Posterior cingulate gyrus (tissue), 11 donors: ENCODE measurements at places on chromosomes 3 and 15.

DNA sequence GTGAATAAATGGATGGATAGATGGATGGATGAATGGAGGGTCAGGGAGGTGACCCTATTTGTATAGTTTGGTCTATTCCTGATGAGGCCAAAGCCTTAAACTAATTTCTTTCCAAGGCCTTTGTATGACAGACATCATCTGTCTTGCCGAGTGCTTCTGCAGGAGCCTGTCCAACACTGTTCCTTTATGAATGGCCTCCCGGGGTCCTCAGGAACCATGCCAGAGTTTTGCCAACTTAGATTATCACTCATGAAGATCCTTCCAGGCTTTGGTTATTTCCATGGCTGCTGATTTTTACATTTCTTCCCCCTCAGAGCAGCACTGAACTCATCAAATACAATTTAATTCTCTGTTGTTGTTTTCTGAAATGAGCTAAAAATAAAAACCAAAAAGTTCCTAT is 133.0 kb upstream of the SOX2 start:
- DNase-seq, result no peak

DNA sequence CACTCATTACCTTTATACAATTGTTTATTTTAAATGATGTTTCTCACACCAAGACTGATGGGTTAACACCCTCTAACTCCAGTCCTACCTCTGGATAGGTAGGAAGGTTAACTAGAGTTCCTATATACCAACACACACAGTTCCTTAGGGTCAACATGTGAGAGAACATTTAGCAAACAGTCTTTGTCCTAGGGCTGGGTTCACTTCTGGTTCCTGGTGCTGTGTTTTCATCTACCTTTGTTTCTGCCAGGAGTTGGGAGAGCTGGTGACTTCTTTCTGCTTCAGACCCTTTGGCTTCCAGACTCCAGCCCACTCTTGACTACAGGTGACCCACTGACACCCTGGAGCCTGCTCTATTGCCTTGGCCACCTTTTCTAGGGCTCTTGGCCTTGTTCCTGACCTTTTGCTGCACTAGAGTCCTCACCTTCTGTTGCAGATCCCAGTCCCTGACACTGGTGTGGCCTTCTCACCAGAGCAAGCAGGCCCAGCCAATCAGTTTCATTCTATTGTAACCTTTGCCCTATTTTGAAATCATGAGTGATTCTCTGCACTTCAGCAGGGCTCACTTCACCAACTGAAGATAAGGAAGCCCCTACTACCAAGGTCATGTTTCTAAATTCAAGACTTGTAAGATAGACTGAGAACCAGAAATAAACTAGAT is 50.0 kb upstream of the SECISBP2L start:
- no peak for DNase-seq

DNA sequence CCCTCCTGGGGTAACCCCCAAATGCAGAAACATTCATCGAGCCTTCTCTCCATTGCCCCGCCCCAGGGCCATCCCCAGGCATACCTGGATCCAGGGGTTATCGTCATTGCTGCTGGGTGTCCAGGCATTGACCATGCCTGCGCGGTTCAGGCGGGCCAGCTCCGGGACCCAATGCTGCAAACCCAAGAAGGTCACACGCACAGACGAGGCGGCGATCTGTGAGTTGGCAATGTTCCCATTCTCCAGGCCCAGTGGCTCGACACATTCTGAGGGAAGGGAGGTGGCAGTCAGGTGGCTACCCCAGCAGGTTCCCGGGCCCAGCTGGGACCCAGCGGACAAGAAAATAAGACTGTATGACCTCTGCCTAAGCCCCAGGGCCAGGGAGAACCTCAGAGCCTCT is 6.1 kb downstream of the MFGE8 start:
- DNase-seq, result no peak

- DNase-seq, result no peak
Observed at GRCh38 chr15:80558631-80559319, 136.3 kb upstream of the ABHD17C start.

DNA sequence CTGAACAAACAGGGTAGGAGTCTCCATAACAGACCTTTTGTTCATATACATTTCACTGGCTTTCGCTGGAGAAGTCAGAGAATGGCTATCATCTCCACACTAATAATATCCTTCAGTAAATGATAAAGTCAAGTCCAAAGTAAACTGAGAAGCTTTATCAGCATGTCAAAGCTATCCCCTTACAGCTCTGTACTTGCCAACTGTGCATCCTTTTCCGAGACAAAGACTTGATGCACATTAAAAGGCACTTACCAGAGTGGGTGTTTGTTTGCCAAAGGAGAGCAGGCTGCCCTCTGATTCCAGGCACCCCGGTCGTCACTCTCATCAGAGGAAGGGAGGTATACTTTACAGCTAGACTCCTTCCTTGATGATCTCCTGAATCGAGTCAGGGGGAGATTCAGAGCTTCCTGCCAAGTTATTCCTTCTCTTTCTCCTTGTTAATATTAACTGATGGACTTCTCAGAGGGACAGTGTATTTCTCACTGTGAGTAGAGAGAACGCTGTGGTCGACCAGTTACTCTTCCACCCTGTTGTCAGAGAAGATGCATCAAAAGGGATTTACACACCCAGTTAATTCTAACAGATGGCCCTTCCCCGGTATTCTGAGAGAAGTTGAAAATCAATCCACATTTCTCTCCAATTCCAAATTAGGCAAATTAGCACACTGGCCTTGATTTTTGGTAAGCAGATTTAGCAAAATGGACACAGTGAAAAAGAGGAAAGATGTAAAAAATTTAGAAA is 504.7 kb upstream of the NR2F2 start:
- DNase-seq, result no peak

- no peak for DNase-seq
Observed at GRCh38 chr3:150710097-150710496, 6.4 kb upstream of the ERICH6 start.

- no peak for DNase-seq
Observed at GRCh38 chr3:188351648-188352047, 197.7 kb downstream of the LPP start.
